ENCODE measurements at places on chromosomes 4 and X.

GRCh38 chrX:16155581-16156096 is 11.6 kb upstream of the MAGEB17 start:
- DNase-seq, result no peak

DNA sequence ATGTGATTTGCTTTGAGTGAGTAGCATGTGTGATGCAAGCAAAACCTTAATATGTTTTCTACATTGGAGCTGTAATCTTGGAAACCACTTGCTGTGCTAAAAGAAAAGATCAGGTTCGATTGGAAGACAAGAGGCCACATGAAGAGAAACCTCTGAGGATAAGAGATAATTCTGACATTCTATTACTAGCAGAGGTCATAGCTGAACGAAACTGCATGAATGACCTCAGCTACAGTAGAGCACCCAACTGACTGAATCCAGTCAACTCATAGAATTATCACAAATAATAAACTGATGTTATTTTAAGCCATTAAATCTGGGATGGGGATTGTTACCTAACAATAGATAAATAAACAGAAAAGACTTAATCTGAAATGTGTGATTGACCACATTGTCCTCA is 147.1 kb downstream of the CAMK2D start:
- no peak for DNase-seq

- no peak for DNase-seq
Observed at GRCh38 chrX:52509916-52510315, 6.9 kb downstream of the XAGE1B start.

DNA sequence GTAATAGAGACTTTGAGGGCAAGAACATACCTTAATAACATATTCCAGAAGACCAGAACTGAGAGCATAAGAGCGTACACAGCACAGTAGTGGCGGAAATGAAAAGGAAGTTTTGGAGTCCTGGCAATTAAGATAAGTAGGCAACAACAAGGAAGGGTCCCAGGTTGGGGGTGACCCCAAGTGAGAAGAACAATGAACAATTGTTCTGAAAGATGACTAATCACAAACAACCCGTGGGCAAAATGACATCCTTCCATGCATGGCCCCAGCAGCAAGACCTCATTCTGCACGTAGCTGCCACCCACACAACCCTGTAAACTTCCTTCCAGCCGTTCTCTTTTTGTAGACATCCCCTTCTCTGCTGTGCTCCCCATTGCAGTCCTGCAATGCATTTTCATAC is 384.4 kb upstream of the PABPC4L start:
- no peak for DNase-seq

DNA sequence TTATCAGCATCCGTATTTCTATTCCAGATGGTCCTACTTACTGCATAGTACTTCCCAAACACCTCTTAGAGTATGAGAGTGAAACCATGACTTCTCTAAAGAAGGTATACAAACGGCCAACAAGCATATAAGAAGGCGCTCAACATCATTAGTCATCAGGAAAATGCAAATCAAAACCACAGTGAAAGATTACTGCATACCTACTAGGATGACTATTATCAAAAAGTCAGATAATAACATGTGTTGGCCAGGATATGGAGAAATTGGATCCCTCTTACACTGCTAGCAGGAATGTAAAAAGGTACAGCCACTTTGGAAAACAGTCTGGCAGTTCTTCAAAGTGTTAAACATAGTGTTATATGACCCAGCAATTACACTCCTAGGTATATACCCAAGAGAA is 215.3 kb upstream of the CXorf66 start:
- peak; percentile 84 for DNase-seq

- no peak for DNase-seq
Observed at GRCh38 chr4:64000241-64000640, 409.0 kb downstream of the TECRL start.

DNA sequence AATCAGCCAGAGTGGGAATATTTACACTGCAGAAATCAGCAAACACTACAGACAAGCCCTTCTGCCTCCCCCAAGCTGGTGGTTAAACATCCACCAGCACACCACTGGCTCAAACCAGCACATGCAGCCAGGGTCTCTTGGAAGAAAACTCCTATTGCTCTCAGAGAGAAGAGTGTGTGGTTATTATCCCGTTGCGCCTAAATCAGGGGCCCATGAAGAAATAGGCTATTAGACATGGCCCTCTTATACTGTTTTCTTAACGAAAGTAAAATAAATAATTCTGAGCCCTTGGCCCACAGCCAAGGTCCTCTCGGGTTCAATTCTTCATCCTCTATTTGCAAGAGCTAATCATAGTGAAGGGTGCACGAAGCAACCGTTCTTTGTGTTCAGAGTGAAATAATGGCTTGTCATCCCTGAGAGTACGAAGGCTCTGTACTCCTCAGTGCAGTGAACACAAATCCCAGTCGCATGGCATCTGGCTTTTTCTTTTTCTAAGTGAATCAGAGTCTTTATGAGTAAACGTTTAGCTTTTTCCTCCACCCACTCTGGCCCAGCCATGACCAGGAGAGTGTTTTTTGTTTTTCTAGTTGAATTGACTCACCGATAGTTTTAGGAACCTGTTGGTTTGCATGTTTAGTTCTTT is 33.4 kb upstream of the RBM47 start:
- DNase-seq, result peak; percentile 94

GRCh38 chrX:67436867-67437266 is 107.0 kb upstream of the AR start:
- DNase-seq, result no peak
